ENCODE measurements at places on chromosomes 1 and 21.
A peak's percentile ranks its signal among the peaks of the same experiment; 100 is the strongest.

DNA sequence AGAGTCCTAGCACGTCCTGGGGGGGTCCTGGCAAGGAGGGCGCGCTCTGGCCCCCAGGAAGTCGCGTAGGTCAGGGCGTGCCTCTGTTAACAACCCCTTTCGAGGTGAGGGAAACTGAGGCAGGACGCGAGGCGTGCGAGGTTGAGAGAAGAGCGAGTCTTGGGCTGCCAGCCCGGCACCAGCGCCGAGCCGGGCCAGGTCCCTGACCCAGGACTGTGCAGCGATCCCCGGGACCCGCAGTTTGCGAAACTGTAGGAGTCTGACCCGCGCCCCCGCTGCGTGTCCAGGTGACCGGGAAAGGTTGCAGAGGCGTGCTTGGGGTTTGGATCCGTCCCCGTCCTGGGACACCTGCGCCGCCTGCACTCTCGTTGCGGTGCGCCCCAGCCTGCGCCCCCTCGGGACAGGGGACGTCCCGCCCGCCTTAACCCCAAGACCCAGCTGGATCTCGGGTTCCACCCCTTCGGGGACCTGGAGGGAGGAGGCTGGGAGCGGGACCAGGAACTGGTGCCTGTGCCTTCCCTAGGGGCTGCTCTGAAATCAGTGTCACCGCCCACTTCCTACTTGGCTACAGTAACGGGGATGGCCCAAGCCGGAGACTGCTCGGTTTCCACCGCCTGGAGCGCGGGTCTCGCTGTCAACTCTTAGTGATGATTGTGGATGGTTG is 493 bp downstream of the DISC1 start:
- peaks cover 16% of the 10 kb centered on the region for H3K4me1 ChIP-seq
- H3K27me3 ChIP-seq = no peaks in the 10 kb centered on the region
- DNase-seq = peak; percentile 49
- H3K36me3 ChIP-seq = no peaks in the 10 kb centered on the region
- peak overlapping the region; percentile 74 for H3K4me3 ChIP-seq

- no peaks in the 10 kb centered on the region for H3K27me3 ChIP-seq
- H3K36me3 ChIP-seq = no peaks in the 10 kb centered on the region
- no peak for DNase-seq
Measured at GRCh38 chr1:59640851-59641250, 173.9 kb upstream of the HOOK1 start.

DNA sequence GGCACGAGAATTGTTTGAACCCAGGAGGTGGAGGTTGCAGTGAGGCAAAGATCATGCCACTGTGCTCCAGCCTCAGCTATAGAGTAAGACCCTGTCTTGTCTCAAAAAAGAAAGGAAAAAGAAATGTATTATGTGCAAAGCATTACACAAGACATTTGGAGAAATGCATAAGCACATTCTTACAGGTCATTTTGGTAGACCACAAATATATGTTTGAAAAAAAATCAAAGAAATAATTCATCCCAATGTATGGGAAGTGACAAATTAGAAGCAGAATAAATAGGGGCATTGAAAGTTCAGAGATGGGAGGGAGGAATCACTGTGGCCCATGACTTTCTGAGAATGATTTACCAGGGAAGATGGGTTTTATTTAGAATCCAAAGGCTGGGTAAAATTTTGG is 283.5 kb upstream of the ADAMTS5 start:
- H3K27ac ChIP-seq = no peak overlapping the region
- no peaks in the 10 kb centered on the region for H3K4me1 ChIP-seq
- no peaks in the 10 kb centered on the region for H3K36me3 ChIP-seq
- DNase-seq = no peak

GRCh38 chr1:208835097-208835463 is 590.9 kb upstream of the PLXNA2 start:
- DNase-seq = no peak
- H3K27ac ChIP-seq = no peak overlapping the region
- no peaks in the 10 kb centered on the region for H3K4me1 ChIP-seq
